Smooth muscle cell of the pulmonary artery (primary cell): ENCODE measurements at places on chromosomes 13 and 19. TPM values are rescaled to one million over a fixed set of nuclear protein-coding genes. Genes with fewer than 3 reads are reported as not detected.

SLC25A23 gene
- 48.2 and 56.6 TPM in 2 replicates for total RNA-seq

SHD gene
- total RNA-seq, result not detected in 2 replicates

STARD13 gene
- total RNA-seq, result 23.5 and 50.3 TPM in 2 replicates

FFAR3 gene
- not detected in 2 replicates for total RNA-seq

RFPL4AL1 gene
- total RNA-seq, result not detected in 2 replicates

PDX1 gene
- not detected in 2 replicates for total RNA-seq

TTYH1 gene
- total RNA-seq, result not detected in 2 replicates

SNRNP70 gene
- total RNA-seq, result 159 and 170 TPM in 2 replicates

PLVAP gene
- total RNA-seq, result 0.20 and 0.33 TPM in 2 replicates

LRP3 gene
- 45.4 and 49.3 TPM in 2 replicates for total RNA-seq

CPB2 gene
- total RNA-seq, result not detected in 2 replicates

ZNF577 gene
- 7.6 and 8.3 TPM in 2 replicates for total RNA-seq

MBD3L3 gene
- not detected in 2 replicates for total RNA-seq

LRRC4B gene
- 0.26 and 1.2 TPM in 2 replicates for total RNA-seq

HIF3A gene
- 0.13 and 2.8 TPM in 2 replicates for total RNA-seq

VSTM1 gene
- not detected in 2 replicates for total RNA-seq

C13orf42 gene
- total RNA-seq, result not detected in 2 replicates

ICAM5 gene
- 2.3 and 2.5 TPM in 2 replicates for total RNA-seq

SLC15A1 gene
- 0.03 TPM in 1 of 2 replicates, not detected in the other for total RNA-seq

NOP53 gene
- total RNA-seq, result 56.9 and 66.8 TPM in 2 replicates

ZNF709 gene
- total RNA-seq, result 2.3 and 3.5 TPM in 2 replicates

KRTDAP gene
- not detected in 2 replicates for total RNA-seq

ZNF776 gene
- total RNA-seq, result 13.2 and 14.1 TPM in 2 replicates

KLK3 gene
- total RNA-seq, result not detected in 2 replicates

FXYD3 gene
- not detected in 2 replicates for total RNA-seq

APOC1 gene
- total RNA-seq, result 2.4 TPM in 1 of 2 replicates, not detected in the other

ZFP82 gene
- 8.4 and 8.5 TPM in 2 replicates for total RNA-seq

CGB5 gene
- not detected in 2 replicates for total RNA-seq

NKPD1 gene
- 0.07 and 0.26 TPM in 2 replicates for total RNA-seq
